ENCODE measurements at places on chromosomes 1 and 21.

GRCh38 chr1:30569384-30569783 lies 154.0 kb downstream of the MATN1 start:
- DNase-seq, result no peak

- no peak for DNase-seq
These were observed 21.1 kb upstream of the C1orf21 start for GRCh38 chr1:184365699-184366098.

DNA sequence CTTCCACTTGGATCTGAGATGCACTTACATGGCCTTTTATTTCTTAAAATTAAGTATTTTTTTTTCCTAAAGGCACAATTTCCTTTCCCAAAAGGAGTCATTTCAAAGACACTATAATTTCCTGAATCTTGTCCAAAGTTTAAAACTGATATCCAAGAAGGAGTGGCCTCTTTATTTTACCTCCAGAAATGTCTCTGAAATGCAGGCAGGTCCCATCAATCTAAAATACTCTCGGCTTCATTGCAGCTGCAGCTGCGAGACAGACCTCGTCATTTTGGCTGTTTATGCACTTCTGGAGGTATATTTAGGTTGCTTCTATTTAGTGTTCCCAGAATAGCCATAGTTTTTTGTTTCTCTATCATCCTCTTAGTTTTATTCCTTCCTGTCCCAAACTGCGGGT lies 172.7 kb upstream of the COA6 start:
- DNase-seq, result no peak

- DNase-seq, result no peak
These were observed 83.5 kb downstream of the URB2 start for GRCh38 chr1:229709500-229710013.

GRCh38 chr1:166090244-166090643 lies 76.6 kb downstream of the FAM78B start:
- DNase-seq, result no peak

GRCh38 chr21:44792702-44793591 lies 8.7 kb downstream of the UBE2G2 start:
- DNase-seq, result peak; percentile 33

DNA sequence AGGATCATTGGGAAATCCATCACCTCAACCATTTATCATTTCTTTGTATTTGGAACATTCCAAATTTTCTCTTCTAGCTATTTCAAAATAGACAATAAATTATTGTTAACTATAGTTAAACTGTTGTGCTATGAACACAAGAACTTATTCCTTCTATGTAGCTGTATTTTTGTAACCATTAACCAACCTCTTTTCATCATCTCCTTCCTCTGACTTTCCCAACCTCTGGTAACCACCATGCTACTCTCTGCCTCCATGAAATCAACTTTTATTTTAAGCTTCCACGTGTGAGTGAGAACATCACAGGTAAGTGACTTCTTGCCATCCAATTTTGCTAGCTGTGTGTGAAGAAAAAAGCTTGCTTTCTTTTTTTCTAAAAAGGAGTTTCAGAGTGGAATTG lies 418 bp downstream of the IFI44L start:
- no peak for DNase-seq

DNA sequence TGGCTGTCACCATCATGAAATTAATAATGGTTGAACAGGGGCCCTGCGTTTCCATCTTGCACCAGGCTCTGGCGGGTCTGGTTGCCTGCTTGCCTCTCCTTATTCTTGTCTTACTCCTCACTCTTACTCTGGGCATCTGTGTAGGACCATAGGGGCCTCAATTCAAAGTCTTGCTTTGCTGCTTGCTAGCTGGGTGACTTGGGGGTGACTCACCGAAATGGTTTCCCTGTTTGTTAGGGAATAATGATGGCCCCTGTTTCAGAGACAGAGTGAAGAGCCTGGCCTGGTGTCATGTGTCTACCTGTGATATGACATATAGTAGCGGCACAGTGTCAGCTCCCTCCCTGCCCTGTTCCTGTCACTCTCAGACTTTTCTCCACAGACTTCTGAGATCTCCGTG lies 24.6 kb downstream of the KCNC4 start:
- no peak for DNase-seq

- peak; percentile 27 for DNase-seq
These were observed 2.0 kb upstream of the MARCKSL1 start for GRCh38 chr1:32337855-32338636.

- DNase-seq, result no peak
These were observed 311.0 kb downstream of the KCNH1 start for GRCh38 chr1:210822932-210823331.

DNA sequence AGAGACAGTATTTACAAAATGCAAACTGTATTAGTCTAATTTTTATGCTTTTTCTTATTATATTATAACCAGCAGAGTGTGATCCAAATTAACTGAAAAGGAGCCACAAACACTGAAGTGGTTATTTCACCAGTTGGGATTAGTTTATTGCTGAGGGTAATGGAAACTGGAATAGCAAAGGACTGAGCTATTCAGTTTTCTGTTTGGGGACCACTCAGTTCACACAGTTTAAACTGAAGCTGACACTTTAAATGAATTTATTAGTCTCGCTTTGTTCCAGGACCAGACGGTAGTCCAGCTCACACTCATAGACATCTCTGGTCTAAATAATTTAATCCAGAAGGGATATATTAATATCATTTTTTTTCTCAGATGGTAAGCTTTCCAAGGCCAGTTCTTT lies 410.7 kb downstream of the LTN1 start:
- no peak for DNase-seq

DNA sequence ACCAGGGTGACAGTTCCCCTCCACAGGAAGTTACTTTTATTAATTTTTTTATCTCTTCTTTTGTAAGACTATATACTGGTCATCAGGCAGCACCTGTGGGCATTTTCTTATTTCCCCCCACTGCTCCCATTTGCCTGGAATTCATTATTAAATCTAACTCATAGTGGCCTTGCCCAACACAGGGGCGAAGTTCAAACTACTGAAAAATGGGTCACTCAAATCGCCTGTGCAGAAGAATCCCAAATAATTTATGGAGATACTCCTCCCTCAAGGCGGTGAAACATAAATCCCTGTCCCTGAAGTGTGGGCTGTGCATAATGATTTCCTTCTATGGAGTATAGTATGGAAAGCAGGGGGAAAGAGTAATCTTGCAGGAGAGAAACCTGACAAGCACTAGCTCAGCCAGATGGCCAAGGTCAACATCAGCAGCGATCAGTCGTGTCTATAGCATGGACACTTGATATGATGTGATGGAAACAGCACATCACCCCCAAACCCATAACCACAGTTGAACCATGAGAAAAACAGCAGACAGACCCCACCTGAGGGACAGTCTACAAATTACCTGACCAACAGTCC lies 7.9 kb downstream of the CAMK2N1 start:
- DNase-seq, result no peak

DNA sequence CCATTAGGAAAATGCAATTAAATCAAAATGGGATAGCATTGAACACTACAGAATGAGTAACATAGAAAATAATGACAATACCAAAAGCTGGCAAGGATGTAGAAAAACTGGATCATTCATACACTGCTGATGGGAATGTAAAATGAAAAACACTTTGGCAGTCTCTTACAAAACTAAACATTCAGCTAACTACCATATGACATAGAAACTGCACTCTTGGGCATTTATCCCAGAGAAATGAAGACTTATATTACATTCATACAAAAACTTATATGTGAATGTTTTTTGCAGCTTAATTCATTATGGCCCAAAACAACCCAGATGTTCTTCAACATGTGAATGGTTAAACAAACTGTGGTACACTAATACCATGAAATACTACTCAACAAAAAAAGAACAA lies 66.4 kb downstream of the ANKRD13C start:
- DNase-seq, result no peak

DNA sequence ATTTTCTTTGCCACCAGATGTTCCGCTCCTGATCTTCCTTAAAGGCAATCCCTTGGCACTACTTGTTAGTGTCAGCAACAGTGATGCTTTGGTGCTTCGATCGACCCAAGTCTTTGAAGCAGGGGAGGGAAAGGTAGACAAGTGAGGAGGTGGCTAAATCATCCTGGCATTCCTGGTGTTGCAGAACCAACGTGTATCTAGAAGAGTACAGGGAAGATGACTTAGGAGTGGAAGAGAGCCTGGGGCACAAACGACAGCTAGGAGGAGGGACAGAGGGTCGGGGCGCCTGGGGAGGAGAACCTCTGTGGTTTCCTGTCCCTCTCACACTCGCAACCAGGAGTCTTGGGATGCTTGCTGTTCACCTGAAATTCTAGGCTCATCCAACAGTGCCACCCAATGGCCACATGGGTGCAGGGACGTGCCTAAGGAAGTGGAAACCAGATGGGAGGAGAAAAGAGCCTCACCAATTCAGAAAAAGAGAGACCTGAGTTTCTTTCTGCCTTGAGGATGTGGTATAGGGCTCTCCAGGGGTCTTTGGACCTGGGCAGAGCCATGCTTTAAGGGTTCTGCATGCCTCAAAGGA lies 9.5 kb upstream of the KCNA2 start:
- peak; percentile 60 for DNase-seq

DNA sequence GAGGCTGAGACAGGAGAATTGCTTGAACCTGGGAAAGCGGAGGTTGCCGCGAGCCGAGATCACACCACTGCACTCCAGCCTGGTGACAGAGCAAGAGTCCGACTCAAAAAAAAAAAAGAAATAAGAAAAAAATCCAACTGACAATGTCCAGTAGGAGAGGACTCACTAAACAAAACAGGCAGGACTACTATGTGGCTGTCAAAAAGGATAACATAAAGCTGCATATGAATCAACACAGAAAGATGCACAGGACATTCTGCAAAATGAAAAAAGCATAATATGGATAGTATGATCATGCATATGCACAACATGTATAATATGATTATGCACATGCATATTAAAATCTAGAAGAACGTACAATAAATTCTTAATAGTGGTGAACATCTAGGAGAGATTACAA lies 80.7 kb downstream of the JAK1 start:
- DNase-seq, result no peak

- no peak for DNase-seq
These were observed 9.0 kb downstream of the CFAP298 start for GRCh38 chr21:32603131-32603530.

- no peak for DNase-seq
These were observed 12.6 kb upstream of the TNFRSF14 start for GRCh38 chr1:2543543-2544092.

DNA sequence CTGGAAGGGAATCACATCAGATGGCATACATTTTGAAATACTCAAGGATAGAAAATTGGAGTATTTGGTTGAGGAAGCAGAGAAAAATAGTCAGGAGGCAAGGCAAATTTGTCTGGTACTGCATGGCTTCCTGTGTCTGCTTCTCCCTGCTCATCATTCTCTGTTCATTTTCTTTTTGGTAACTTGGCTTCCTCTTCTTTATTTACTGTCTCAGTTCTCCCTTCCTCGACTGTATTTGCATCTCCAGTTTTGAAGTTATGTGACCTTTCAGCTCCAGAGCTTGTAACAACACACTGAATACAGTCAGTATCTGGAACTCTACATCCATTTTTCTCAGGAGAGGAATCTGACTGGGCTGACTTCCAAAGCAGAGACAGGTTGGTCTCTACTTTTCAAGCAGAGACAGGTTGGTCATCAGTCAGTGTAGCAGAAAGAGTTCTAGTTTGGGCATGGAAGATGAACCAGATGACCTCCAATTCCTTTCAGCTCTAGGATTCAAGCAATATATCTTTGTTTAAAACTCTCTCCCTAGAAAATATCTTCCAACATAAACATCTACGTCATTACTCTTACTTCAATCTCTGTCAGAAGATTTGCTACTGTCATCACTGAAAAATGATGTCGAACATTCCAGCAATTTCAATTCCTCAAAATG lies 571.2 kb downstream of the ADGRL2 start:
- no peak for DNase-seq

- no peak for DNase-seq
These were observed 10.8 kb downstream of the OLIG1 start for GRCh38 chr21:33080776-33081175.

DNA sequence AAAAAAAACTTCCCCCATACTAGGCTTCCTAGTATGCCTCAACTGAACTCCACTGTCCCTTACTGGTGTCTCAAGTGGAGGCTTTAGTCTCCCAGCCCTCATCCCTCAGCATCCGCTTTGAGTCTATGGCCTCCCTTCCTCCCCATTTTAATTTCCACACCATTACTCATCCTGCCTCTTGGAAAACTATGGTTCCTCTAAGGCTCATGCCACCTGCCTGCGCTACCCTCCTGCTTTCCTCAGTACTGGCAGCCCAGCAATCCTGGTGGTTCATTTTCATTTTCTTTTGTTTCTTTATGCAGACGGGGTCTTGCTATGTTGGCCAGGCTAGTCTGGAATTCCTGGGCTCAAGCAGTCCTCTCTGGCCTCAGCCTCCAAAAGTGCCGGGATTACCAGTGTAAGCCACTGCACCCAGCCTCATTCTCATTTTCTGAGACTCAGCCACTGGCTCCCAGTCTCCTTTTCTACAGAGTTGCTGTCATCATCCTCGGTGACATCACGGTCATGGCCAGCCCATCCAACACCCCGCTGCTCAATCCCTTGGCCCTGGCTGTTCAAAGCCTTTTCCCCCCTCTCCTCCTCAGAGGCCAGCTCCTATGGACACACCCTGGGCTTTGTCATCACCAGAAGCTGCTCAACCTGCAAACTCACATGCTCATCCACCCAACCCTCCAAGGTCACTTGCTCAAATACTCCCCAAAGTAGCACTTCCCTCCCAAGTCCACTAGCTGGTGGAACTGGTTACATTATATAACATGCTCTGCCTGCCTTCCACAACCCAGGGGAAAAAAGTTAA lies 2.3 kb upstream of the PMVK start:
- DNase-seq, result no peak

DNA sequence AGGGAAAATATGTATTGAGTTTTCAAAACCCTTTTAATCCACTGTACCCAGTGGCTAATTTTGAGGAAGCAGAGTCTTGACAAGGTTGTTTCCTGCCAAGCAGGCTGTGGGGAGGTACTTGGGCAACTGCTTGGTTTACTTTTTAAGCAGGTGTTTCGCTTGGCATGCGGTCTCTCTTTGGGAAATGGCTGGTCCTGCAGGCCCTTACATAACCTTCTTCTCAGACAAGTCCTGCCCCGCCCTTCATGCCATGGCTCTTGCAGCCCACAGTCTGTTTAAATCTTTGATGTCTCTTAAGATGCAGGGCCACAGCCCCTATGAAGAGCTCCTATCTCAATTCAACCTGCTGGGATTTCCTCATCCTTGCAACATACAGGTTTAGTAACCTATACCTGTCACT lies 36.0 kb upstream of the ABCD3 start:
- no peak for DNase-seq

GRCh38 chr1:161304927-161305866 lies 4.6 kb downstream of the MPZ start:
- DNase-seq, result no peak

- DNase-seq, result no peak
These were observed 75.6 kb downstream of the MTR start for GRCh38 chr1:236870721-236871120.

DNA sequence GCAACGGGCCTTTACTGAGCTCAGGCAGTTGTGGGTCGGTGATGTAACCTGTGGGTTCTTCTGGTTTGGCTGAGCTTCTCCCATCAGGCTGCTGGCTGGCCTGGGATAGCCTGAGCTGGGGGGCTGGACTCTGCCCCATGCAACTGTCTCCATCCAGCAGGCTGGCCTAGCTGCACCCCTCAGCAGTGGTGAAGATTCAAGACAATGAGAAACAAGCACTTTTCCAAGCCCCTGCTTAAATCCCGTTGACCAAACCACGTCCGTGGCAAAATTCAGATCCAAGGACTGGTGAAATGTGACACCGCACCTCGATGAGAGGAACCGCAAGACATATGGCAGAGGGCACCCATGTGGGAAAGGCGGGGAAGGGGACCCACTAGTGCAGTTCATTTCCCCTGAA lies 25.6 kb downstream of the PRSS38 start:
- no peak for DNase-seq

- DNase-seq, result no peak
These were observed 19.9 kb downstream of the BEND5 start for GRCh38 chr1:48756683-48757316.

- no peak for DNase-seq
These were observed 185.6 kb downstream of the CLEC20A start for GRCh38 chr1:178311164-178311563.

Measured in activated naive CD8-positive, alpha-beta T cell treated with anti-CD3 and anti-CD28 coated beads, Interleukin-2, amount 50 U/mL, for 24 hours (primary cell).